CD4-positive, alpha-beta T cell treated with Interleukin-15 for 1 hour (primary cell): ENCODE measurements at places on chromosomes 2 and 18.

DNA sequence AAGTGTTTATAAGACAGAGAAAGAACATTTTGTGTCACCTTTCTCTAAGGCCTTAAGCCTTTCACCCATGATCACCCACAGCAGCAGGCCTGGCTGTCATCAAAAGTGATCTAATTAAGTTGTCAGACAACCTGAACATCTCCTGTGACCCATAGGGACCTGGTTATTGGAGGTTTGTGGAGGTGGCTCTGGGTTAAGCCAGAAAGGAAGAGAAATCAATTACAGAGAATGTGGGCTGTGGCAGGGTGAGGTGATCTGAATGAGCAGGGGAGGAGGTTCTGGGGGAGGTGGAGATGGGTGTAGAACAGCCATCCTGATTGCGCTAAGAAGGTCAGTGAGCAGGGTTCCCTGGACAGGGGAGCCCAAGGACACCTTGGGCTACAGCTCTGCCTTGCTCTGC, 170.8 kb downstream of the FSHR start:
- no peak for DNase-seq

DNA sequence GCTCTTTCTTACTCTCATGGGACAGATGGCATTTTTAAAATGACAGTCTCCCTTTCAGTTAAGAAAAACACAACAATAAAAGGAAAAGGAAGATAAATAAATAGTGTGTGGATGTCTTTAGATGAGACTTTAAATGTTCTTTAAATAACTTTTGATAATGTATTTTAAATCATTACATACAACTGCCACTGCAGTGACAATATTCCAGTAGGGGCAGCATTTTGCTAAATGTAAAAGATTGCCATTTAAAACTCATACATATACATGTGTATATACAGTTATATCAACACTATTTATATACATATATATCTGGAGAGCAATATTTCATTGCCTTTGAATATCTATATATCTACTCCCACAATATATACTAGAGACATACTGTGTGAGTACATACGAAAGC, 90.7 kb downstream of the INO80D start:
- no peak for DNase-seq

GRCh38 chr2:135999899-136000298, 14.5 kb upstream of the DARS1 start:
- no peak for DNase-seq

DNA sequence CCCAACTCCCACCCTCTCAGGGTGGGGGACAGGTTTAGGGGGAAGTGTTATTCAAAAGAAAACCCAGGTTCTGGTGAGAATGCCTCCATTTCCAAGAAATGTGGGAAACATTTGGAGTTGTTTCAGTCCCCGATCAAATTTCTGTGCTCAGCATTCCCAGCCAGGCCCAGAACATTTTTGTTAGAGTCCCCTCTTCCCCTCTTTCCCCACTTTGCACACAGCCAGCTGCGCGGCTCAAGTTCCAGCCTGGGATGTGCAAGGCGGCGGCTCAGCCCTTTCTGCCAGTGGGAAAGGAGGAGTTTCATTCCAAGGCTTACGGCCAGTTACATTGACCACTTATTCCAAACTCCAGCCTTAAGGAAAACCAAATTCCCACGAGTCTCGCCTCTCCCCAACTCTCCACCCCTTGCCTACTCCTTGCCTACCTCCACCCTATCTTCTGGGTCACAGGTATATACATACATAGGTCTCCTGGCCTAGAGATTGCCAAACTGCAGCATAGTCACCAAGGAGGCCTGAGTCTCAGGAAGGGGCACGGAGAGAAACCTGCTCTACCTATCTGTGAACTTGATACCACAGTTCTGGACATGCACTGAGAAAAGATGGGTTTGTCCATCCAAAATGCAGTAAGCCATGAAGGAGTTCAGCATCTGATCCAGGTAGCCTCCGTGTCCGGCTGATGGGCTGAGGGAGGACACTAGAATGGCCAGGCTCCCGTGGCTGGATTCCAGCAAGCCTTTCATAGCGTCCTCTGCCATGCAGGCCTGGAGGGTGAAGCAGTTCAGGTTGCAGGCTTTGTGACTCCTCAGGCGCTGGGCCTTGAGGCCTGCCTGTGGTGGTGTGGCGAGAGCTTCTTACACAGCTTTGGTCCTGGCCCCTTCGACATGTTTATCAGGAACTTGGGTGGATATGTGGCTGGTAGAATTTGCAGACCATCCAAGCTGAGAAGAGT, 154.5 kb downstream of the ZFP36L2 start:
- no peak for DNase-seq

GRCh38 chr2:232699110-232699509, 2.0 kb downstream of the GIGYF2 start:
- DNase-seq, result no peak

DNA sequence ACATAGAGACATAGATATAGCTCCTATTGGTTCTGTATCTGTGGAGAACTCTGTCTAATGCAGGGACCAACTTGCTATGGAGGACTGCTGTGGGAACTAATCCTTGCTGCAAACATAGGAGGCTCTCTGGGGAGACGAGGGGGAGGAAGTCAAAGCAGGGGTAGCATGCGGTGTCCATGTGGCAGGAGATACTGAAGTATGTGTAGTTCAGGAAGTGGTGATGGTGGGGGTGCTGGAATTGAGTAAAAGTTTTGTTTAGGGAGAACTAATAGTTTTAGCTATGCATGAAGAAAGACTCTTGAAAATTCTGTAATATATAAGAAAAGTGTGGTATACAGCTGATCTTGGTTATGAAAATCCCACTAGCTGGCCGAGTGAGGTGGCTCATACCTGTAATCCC, 62.0 kb downstream of the ANKRD44 start:
- DNase-seq, result peak; percentile 42

DNA sequence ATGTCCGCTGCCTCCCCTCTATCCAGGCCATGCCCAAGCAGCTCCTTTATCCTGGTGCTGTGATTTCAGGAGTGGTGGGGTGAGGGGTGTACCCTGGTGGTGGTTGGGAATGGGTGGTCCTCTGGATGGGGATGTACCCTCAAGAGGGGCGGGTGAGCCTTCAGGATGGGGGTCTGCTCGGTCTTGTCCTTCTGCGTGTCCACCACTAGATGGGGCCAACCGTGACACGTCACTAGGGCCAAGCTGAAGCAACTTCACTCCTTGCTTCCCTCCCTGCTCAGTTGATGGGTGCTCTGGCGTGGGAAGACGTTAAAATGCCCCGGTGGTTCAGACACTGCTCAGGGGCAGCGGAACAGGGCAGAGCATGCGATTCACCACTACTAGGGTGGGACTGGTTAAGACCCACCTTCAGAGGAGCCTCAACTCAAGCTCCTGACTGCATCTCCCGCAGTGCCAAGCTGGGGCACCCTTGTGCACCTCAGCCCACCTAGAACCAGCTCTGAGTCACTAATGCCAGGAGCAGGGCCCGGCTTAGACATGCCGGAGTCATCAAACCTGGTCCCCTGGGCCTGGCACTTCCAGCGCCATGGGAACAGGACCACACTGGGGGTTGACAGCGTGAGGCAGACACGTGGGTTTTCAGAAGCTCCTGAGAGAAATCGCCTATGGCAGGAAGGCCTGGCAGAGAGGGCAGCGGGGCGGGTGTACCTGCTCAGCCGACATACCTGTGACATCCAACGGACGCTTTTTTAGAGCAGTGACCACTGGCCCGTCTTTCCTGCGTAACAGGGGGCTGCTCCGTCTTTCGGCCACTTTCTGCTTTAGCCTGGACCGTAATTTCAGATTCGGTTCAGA, 256.7 kb downstream of the HDAC4 start:
- no peak for DNase-seq

DNA sequence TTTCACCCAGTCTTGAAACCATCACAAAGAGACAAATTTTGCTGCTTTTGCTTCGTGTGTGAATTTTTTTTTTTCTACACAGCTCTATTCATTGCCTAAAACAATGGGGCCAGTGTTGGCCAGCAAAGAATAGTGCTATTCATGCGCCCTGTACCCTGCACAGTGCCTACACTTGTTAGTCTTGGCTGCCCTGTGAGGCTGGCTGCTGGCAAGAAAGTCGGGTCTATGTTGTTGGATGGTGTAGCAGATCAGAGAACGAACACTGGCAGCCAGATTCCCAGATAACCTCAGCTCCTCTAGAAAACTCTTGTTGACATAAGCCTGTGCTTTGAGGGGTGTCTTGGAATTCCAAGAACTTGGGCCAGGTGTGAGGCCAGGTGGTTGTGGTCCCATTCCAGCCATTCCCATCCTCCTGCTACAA, 455.7 kb upstream of the TCF4 start:
- DNase-seq, result no peak

- DNase-seq, result peak; percentile 17
Measured at GRCh38 chr2:7692657-7693161, 775.5 kb downstream of the RNF144A start.

- no peak for DNase-seq
Measured at GRCh38 chr2:63047321-63048279, 3.0 kb upstream of the OTX1 start.

DNA sequence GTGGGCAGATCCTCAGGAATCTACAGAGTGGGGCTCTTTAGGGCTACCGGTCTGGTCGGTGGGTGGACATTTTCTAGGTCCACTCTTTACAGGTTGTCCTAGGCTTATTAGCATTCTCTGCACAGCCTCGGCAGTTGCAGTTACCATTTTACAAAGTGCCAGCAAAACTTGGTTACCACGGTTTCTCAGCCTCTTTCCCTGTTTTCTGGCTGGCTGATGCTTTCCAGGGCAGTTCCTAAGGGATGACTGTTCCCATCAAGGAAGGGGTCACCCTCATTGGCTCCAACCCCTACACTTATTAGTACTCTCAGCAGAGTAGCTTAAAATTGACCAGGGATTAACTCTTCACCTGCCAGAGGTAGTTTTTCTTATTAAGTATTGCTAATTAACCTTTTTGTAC, 2.0 kb upstream of the AQP4 start:
- DNase-seq, result no peak

- DNase-seq, result no peak
Measured at GRCh38 chr2:23366720-23367119, 18.3 kb upstream of the KLHL29 start.

- DNase-seq, result no peak
Measured at GRCh38 chr2:43033466-43034241, 192.8 kb downstream of the ZFP36L2 start.

DNA sequence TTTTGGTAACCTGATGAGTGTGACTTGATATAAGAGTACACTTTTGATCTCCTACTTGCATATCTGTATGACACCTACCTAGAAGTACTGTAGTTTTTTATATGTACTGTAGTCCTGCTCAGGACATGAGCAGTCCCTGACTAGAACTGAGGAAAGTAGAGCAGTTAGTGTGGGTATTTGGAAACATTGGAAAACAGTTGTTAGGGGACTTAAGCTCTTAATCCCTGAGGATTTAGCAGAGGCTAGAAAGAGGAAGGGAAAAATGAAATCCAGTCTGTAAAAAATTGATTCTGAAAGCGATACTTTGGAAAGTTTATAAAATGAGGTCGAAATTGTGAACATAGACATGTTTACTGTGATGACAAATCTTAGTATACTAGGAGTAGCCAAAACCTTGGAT, 125.6 kb downstream of the NCOA1 start:
- DNase-seq, result no peak

GRCh38 chr2:188869550-188869949, 104.6 kb upstream of the COL3A1 start:
- no peak for DNase-seq

DNA sequence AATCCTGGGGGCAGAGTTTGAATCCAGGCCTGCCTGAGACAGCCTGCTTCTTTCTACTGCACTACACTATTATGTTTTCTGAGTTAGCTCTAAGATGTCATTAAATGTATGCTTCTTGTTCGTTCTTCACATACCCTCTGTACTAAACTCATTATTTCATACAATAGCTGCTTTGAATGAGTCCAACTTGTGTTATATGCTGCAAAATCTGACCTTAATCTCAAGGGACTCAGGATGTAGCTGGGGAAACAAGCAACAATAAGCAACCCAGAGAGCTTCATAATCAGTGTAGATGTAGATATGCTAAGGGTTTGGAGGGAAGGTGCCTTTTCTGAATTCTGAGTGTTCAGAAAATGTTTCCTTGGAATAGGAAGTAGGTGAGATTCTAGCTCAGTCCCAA, 14.4 kb downstream of the FMNL2 start:
- no peak for DNase-seq

DNA sequence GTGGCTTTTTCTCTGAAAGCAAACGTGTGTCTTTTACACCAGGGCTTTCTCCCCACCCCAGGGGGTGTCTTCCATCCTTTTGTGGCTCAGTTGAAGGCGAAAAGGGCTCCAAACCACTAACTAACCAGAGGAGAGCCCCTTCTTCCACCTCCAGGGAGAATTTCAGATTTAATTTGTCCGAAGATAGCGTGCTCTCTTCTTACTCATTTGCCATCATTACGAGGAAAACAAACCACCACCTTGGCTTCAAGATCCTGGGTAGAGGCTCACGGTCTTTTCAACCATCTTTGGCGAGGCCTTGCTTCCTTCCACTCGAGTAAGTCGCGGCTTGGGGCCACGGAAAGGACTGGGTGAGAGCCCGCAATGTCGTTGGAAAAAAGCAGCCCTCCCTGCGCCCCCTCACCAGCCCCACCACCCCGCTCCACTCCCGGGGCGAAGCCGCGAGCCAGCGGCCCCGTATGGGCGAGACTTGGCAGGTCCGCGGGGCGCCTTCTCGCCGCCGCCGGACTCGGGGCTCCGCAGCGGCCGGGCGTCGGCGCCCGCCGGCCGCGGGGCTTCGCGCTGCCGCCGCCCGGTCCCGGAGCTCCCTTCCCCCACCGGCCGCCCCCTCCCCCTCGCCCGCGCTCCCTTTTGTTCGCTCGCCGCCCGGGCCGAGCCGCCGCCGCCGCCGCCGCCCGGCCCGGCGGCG, 1.7 kb upstream of the ZNF532 start:
- DNase-seq, result no peak

DNA sequence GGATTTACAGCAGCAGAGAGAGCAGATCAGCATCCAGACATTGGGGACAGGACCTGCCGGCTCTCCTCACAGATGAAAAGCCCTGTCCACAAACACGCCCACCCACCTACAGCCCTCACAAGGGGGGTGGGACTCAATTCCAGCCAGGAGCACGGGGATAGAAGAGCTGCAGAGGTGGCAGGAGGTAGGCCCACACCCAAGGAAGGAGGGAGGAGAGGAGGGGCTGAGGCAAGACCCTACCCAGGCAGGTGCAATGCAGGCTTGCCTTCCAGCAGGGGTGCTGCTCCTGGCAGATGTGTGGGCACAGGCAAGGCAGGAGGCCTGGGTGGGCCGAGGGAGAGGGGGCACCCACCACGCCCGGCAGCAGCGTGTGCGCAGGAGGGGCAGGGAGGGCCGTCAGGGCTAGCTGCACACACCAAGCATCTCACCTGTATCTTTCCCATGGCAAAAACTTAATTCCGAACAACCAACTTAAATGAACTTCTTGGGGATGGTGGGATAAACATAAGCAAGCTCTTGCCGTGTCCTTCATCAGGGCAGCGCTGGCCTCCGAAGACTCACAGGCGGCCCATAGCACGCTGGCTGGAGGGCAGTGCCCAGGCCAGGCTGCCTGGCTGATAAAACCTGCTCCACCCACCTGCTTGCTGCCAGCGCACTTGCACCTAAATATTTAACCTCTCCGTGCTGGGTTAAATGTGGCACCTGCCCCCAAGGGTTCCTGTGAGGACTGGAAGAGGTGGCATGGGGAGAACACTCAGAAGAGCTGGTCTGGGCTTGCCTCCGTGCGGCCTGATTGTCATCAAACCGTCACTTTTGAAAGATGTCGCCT, 219.5 kb downstream of the HDAC4 start:
- no peak for DNase-seq
